Mesenteric fat pad (tissue), 1 donor: ENCODE measurements at places on chromosomes 4 and X. TPM values are rescaled to one million over a fixed set of nuclear protein-coding genes. Genes with fewer than 3 reads are reported as not detected.

- DNase-seq = no peak
Observed at GRCh38 chr4:11404431-11404830, 24.3 kb downstream of the HS3ST1 start.

- no peak for DNase-seq
Observed at GRCh38 chrX:32448320-32448719, 763.0 kb downstream of the DMD start.

DNA sequence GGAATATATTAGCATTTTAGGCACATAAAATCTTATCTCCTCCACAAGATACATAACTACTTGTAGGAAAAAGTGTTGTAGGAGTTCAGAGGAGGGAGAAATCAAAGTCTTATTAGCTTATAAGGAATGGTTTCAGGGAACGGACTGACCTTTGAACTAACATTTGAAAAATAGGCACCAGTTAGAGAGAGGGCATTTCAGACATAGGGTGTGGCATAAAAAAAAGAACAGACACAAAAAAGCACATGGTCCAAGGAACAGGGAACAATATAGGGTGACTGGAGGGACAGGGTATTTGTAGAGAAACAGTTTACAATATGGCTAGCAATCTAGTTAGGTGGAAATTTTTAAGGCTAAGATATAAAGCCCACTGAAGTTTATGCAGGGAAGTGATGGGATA, 6.4 kb downstream of the ABCB7 start:
- no peak for DNase-seq

Gene GASK1B
- 81.6 TPM for total RNA-seq

GRCh38 chr4:113003841-113004240, 45.6 kb upstream of the ANK2 start:
- DNase-seq = no peak

- DNase-seq = no peak
Observed at GRCh38 chrX:115939070-115939469, 231.5 kb upstream of the AGTR2 start.

- no peak for DNase-seq
Observed at GRCh38 chr4:10326075-10326474, 131.2 kb downstream of the ZNF518B start.

DNA sequence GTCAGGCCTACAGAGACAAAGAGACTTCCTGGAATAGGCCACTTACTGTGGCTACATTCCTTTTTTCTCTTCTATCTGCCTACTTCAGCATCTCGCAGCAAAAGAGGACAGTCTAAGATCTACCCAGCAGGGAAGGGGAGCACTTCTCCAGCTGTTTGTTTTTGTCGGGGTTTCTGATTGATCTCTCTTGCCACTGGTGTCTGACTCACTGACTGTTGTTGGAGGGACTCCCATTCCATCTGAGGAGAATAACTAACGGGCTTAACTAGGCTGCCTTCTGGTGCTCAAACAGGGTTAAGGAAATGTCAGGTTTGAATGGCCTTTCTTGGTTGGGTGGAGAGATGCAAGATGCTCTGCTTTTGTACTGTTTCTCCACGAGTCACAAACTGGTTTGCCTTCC, 100.2 kb upstream of the TMEM164 start:
- no peak for DNase-seq

- no peak for DNase-seq
Observed at GRCh38 chr4:85556283-85556682, 81.3 kb downstream of the ARHGAP24 start.

DNA sequence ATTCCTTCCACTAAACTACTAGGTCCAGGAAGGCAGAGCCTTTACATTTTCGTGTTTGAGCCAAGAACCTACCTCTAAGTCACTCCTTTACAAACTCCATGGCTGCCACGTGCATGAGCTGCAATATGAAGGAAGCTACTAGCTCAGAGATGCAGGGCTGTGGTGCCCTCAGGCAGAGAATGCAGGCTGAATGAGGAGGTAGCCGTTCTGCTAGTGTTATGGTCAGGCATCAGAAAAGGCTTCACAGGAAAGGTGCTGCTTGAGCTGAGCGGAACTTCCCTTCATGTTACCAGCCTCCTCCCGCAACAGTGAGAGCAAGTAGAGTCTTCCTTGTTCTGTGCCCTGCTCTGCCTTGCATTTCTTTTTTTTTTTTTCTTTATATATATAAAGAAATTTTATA, 148.3 kb upstream of the PACRGL start:
- no peak for DNase-seq

DNA sequence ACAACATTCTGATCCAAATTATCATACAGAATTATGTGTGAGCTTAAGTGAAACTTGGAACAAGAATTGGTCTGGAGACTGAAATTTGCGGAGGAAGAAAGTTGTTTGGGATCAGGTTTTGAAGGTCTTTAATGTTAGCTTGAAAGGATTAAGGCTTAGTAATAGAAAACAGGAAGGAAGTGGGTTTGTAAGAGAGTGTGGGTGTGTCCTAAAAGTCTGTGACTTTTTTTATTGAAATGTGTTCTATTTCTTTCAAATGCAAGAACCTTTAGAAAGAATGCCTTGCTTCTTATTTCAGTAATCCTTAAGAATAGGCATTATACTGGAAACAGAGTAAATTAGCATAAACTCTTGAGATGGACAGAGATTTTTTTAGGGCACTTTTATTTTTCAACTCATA, 198.0 kb downstream of the GALNTL6 start:
- no peak for DNase-seq

Gene EXOC1L
- total RNA-seq = not detected

Gene CLDN34
- total RNA-seq = not detected
